ENCODE measurements at places on chromosomes 11 and 22.

- peak; percentile 96 for DNase-seq
These were observed 37.3 kb upstream of the RBFOX2 start for GRCh38 chr22:36065775-36066544.

GRCh38 chr11:79304599-79305212 is 136.1 kb downstream of the TENM4 start:
- DNase-seq = no peak

- DNase-seq = peak; percentile 87
These were observed 102.7 kb downstream of the MRTFA start for GRCh38 chr22:40533712-40534378.

DNA sequence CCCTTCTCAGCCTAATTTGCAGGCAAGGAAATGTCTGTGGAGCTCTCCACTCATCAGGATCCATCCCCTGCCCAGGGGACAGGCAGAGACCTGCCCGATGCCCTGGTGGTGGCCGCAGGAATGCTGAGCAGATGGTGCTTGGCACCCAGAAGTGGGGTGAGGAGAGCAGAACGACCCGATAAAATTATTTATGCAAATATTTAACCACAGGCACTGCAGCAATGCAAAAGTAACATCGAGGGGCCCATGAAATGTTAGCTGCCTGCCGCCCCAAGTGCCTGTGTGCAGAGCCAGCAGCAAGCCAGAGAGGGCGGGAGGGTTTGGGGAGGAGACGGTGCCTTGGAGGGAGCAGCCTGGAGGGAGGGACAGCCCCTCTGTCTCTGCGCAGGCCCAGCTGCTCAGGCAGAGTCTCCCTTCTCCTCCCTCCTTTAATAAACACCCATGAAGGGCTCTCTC is 205.5 kb downstream of the CTTN start:
- DNase-seq = no peak

DNA sequence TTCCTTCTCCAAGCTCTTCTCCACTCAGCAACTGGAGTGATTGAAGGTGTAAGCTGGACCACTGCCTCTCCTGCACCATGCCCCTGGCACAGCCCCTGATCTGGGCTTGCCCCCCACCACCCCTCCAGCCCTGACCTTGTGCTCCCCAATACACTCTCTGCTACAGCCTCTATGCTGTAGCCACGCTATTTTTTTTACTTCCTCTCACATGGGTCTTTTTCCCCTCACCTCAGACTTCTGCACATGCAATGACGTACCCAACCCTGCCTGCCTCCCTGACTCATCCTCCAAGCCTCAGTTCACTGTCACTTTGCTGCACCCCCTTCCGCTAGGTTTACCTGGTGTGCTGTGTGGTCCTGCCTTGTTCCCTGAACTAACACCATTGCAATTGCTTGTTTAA is 9.0 kb downstream of the CSNK2A3 start:
- DNase-seq = no peak

DNA sequence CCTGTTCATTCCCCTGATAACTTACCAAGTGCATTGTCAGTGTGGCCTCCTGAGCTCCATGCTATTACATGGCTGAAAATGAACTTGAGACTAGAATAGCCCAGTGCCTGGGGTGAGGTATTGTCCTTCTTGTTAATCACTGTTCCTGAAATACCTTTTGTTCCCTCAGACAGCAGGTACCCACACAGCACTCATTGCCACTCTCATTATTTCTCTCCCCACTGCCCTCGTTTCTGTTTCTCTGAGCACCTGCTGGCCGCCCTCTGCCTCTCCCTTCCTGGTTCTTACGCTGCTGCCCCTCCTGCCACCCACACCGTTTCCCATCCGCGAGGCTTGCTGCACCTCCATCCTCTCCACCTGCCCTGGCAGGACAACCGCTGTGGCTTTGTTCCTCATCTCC is 36.9 kb upstream of the RAB1B start:
- no peak for DNase-seq

GRCh38 chr22:40043081-40043480 is 48.3 kb downstream of the FAM83F start:
- DNase-seq = no peak

GRCh38 chr11:88629496-88629895 is 292.0 kb upstream of the CTSC start:
- no peak for DNase-seq

All from HAP-1 (cell line).